ENCODE measurements at places on chromosomes 12 and 14. TPM values are rescaled to one million over a fixed set of nuclear protein-coding genes. Genes with fewer than 3 reads are reported as not detected.

DNA sequence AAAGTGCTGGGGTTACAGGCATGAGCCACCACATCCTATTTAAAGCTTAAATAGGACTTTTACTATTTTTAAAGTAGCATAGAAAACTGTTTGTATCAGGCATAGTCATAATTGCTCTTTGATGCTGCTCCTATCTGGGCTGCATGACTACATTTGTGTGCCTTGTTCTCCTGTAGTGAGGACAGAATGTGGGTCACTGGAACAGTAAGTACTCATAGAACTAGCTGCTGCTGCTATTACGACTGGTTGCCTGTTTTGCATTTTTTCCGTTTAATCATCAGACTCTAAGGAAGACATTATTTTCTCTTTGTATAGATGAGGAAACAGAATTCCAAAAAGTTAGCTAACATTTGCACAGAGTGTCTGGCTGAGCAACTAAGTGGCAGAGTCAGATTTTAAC is 42.8 kb downstream of the ZC3H14 start:
- no peak for DNase-seq

RNF212B gene
- total RNA-seq, result not detected

NELL2 gene
- total RNA-seq, result 0.35 TPM

GRCh38 chr12:22766911-22767420 is 142.0 kb downstream of the ETNK1 start:
- DNase-seq, result no peak

GRCh38 chr14:81246461-81247270 is 25.9 kb upstream of the GTF2A1 start:
- DNase-seq, result no peak

GNG2 gene
- 29.8 TPM for total RNA-seq

DLK1 gene
- not detected for total RNA-seq

DNA sequence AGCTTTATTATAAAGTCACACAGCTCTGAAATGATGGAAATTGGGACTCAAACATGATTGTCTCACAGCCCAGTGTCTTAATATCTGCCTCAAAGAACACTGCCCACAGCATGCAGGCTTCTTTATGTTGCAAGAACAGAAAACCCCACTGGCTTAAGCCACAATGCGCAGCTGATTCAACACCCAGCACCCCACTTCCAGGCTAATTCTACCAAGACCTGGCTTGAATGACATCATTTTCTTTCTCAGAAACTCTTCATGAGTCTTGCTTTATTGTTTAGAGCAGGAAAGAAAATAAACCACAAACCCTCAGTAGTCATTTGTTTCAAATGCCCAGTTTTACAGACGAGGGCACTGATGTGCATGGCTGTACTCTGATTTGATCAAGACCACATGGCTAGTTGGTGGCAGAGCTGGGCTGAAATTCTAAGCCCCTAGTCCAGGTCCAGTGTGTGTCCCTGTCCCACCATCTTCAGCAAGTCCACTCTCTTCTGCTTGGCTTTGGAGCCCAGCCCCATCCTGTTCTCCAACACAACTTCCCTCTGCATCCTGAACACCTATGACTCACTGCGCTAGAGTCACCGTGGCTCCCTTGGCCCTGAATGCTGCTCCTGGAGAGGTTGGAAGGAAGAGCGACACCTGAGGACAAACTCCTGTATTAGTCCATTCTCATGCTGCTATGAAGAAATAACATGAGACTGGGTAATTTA is 50.3 kb upstream of the SRSF5 start:
- no peak for DNase-seq

HAL gene
- 0.06 TPM for total RNA-seq

DNA sequence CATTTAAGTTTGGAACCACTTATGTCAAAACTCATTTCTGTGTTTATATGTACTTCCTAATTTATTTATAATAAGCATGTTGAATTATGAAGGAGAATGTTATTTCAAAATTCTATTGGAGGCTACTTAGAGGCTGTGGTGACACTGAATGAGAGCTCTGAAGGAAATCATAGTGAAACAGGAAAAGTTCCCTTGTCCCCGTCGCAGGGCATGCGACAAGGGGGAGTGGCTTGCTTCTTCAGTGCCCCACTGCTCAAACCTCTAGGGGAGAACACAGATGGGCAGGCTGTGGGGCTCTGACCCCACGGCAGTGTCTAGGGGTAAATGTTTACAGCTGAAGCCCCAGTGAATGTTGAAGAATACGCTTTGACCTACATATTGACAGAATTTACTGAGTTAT is 261.9 kb downstream of the RAD51B start:
- no peak for DNase-seq

- DNase-seq, result no peak
Observed at GRCh38 chr12:108484431-108484830, 30.6 kb upstream of the FICD start.

C3AR1 gene
- total RNA-seq, result 0.44 TPM

GRCh38 chr12:123528858-123529257 is 4.7 kb downstream of the RILPL1 start:
- DNase-seq, result no peak

OTUB2 gene
- total RNA-seq, result 5.7 TPM

DNA sequence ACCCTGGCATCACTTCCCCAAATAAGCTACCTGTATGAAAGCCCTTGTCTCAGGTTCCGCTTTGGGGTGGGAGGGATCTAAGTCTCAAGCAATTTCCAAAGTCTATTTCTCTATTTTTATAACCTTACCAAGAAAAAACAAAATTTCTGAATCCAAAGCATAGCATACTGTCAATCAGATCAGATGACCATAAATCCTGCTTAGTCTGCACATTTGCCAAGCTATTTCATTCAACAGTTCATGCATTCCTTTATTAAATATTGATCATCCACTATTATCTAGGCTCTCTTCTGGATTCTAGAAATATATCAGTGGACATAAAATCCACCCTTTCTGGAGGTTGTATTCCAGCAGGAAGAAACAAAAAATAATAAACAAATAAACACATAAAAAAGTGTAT is 263.5 kb upstream of the USP15 start:
- no peak for DNase-seq

- no peak for DNase-seq
Observed at GRCh38 chr14:29077916-29078315, 311.3 kb downstream of the FOXG1 start.

ANO2 gene
- total RNA-seq, result 32.4 TPM

DNA sequence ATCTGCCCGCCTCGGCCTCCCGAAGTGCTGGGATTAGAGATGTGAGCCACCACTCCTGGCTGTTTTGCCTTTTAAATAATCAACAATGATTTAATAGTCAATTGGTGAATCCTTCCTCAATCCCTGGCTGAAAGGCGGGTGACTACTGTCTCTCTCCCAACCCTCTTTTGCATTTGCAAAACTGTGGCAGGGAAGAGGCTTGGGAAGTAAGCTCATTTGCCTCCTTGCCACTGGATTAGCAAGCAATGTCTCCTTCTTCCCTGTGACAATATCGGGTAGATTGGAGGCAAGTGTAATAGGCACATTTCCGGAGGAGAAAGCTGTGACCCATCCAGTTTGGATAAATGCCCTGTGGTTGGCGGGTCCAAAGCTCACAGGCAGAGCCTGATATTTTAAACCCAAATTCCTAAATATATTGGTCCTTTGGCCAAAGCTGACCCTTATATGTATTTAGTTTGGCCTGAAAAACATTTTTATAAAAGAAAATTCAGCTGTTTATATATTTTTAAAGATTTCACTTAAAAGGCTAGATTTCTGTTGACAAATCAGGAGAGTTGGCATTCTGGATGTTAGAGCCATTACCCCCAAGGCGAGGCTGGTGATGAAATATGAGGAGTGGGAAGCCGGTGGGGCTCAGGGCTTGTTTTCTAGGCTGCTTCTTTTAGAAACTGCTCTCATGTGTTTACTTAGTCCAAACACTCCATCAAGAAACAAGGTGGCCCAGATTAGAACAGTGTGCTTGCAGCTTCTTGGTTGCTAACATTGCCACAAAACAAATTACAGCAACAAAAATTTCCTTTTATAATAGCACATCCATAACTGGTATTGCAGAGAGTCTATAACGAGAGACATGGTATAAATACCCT is 646.9 kb upstream of the TMEM132C start:
- DNase-seq, result no peak

- DNase-seq, result no peak
Observed at GRCh38 chr12:23484238-23484637, 465.2 kb downstream of the SOX5 start.

GRCh38 chr14:82642425-82642824 is 1108.8 kb upstream of the SEL1L start:
- no peak for DNase-seq

DNA sequence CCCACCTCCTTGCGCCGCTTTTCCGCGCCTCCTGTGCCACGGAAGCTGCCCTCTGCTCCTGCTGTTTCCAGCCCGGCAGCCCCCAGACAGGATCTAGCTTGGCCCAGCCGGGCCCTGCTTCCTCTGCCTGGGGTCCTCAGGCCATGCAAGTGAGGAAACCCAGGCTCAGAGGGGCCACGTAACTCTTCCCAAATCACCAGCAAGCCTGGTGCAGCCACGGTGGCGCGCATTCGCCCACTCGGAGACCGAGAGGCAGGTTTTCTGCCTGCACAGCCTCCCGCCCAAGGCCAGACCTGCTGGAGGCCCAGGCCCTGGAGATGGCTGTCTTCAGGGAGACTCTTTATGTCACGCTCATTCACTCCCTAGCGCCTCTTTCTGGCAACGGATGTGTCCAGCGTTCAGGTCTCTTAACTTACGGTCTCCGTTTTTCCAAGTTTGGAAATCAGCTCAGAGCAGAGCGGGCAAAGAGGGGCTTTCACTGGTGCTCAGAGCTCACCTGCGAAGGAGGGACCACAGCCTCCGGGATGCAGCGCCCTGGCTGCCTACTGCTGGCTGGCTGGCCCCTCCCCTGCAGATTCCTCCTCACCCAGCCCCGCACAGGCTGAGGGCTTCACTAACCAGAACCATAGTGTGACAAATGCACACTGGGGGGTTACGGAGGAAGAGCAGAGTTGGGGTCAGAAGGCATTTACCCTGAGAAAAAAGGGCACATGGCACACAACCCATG is 20.6 kb upstream of the CEP170B start:
- no peak for DNase-seq

- no peak for DNase-seq
Observed at GRCh38 chr12:57740656-57741412, 2.3 kb upstream of the AGAP2 start.

RFX4 gene
- not detected for total RNA-seq

ADAMTS20 gene
- not detected for total RNA-seq

CHGA gene
- 0.29 TPM for total RNA-seq

- DNase-seq, result no peak
Observed at GRCh38 chr14:70692210-70692609, 50.5 kb downstream of the TTC9 start.

DNA sequence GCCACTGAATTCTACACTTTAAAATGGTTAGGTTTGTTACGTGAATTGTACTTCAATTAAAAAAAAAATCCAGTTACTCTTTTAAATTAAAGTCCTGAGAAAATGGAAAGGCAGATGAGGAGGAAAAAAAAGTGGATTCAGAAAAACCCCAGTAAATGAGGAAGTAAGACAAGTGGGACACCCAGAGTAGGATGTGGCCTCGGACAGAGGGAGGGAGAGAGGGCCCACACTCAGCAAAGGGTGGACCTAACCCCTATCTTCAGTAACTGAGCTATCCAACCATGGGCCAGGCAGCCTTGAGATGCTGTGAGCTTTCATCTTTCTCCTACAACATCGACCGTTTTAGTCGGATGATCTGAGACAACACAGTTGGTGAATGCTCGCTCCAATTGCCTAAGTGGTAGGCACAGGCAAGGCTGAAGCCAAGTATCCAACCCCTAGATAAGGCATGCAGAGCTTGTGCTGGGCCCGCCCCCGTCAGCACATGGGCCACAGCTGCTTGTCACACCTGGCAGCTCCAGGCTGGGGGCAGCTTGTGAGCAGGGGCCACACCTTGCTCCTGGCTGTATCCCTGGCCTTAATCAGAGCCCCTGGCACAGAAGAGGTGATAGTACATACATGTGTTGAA is 142.1 kb downstream of the TTC7B start:
- no peak for DNase-seq

CATSPERB gene
- not detected for total RNA-seq

- DNase-seq, result no peak
Observed at GRCh38 chr14:104876251-104876699, 11.2 kb downstream of the CEP170B start.

DNA sequence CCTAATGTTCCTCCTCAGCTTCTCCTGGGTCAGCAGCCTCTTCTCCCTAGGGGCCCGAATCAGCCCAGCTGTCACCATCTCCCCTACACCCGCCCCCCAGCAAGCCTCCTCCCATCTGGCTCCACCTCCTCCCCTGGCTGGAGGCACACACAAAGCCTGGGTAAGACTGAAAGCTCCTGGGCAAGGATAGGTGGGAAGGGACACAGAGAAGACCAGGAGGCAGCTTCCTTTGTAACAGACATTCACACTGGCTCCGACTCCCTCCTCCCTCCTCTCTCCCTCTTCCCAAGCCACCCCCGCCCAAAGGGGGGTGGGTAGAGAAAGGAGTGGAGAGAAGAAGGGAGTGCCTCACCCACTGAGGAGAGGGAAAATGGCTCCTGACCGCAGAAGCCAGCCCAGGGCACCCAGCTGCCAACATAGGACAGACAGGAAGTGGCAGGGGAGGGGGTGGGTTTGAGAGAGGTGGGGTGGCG is 4.0 kb downstream of the CHD4 start:
- DNase-seq, result no peak

GRCh38 chr12:109057376-109057775 is 5.0 kb downstream of the USP30 start:
- DNase-seq, result no peak

DNA sequence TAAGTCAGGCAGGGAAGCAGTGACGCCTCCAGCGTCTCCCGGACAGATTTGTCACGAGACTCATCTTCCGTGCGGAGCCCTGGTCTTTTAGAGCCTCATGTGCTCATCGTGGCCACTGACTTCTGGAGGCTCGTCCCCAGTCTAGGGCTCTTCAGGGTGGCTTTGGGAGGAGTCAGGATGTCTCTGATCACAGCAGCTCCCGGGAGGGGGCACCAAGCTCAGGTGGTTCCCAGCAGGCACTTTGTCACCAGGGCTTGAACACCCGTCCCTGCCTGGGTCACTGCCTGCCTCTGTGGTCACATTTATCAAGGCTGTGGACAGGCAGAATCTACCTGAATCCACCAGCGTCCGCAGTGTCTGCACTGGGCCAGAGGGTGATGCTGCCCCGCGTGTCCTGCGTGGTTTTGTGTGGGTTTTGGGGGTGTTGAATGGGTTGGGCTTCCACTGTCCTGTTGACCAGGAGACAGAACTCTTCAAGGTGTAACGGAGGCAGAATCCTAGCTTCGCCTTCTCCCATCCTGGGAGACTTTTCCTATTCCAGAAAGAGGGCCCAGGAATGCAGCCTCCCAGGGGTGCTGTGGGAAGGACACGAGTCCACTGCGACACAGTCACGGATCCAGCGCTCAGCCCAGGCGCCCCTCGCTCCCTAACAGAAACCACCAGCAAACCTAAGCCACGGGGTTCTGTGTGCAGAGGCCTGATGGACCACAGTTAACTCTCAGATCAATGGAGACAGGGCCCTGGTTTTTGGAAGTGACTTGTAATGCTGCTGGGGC is 132.3 kb downstream of the ADGRD1 start:
- no peak for DNase-seq

Data from glomerular endothelial cell (primary cell).